ENCODE measurements at places on chromosomes 12 and 14.

- DNase-seq: no peak
These were observed 166.7 kb downstream of the SLC38A4 start for GRCh38 chr12:46659032-46659650.

GRCh38 chr14:62532181-62532580, 513.1 kb downstream of the KCNH5 start:
- no peak for DNase-seq

DNA sequence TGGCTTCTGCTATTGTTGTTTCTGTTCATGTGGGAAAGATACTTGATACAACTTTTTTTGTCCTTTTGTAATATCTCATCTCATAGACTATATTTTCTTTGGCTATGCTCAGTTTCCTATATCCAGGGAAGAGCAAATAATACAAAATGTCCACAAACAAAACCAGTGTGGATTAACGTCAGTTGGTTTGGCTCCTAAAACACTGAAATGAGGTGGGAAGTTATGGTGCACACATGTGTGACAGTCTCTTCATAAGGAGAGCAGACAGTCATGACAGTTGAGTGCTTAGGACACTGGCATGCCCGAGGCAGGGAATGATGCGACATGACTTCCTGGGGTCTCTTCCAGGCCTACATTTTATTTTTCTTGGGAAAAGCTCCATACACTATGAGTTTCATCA, 27.5 kb downstream of the RHOJ start:
- no peak for DNase-seq

DNA sequence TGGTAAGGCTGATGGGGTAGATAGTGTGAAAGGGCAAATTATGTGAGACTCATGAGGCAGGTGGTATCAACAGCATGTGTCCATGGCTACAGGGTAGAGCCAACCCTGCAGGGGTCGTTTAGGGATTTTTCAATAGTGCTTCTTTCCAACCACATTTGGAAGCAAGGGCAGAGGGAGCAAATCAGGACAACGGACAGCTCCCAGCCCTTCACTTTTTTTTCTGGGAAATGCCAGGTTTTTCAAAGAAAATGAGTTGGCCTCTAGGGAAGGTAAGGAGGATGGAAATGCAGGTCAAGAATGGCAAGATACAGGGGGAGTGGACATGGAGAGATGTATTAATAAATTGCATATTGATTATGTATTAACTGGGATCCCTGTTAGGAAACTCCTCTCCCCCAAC, 4.9 kb upstream of the CMA1 start:
- DNase-seq: no peak

GRCh38 chr12:132967736-132968135, 11.6 kb upstream of the ZNF605 start:
- no peak for DNase-seq

DNA sequence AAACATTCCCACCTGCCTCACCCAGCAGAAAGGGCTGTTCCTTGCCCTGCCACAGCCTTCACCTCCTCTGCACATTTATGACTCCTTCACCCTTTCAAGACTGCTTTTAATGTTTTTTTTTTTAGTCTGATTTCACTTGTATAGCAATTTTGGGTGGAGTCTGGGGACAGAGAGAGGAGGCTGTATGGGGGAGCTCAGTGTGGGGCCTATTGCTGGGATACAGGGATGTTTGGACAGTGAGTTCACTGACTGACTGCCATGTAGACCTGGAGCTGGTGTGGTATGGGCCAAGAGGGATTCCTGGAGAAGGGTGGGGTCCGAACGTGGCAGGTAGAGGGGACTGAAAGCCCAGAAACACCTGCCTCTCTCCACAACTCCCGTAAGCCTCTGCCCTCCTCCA, 1.9 kb upstream of the KRT85 start:
- no peak for DNase-seq

- DNase-seq: no peak
These were observed 34.1 kb downstream of the NOC4L start for GRCh38 chr12:132178316-132178715.

DNA sequence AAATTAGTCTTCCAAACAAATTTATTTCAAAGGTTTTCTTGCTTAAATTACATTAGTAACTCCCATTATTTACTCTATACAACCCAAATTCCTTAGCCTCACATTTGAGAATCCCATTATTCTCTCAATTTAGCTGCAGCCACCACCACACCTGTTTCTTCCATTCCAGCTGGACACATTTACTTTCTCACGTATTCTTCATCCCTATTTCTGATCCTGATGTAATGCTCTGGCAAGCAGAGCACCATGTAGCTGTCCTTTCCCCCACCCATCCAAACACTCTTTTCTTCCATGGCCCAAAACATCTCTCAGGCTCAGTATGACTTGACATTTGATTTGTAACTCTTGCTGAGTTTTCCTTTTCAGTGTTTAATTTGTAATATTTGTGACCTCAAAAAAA, 240.2 kb upstream of the CLEC14A start:
- DNase-seq: no peak

- DNase-seq: no peak
These were observed 238.1 kb downstream of the APAF1 start for GRCh38 chr12:98883231-98883630.

DNA sequence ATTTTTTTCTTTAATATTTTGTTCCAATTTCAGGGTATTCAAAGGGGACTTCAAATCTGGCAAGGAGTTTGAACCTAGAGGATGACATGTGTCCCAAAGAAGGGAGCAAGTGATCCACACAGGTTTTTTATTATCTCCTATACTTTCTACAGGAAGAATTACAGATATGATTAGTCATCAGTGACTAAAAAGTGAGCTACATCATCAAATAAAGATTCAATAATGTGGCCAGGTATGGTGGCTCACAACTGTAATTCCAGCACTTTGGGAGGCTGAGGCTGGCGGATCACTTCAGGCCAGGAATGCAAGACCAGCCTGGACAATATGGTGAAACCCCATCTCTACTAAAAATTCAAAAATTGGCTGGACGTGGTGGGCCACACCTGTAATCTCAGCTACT, 24.2 kb downstream of the GLT8D2 start:
- DNase-seq: no peak

GRCh38 chr12:6235906-6236640, 35.9 kb downstream of the CD9 start:
- DNase-seq: no peak

DNA sequence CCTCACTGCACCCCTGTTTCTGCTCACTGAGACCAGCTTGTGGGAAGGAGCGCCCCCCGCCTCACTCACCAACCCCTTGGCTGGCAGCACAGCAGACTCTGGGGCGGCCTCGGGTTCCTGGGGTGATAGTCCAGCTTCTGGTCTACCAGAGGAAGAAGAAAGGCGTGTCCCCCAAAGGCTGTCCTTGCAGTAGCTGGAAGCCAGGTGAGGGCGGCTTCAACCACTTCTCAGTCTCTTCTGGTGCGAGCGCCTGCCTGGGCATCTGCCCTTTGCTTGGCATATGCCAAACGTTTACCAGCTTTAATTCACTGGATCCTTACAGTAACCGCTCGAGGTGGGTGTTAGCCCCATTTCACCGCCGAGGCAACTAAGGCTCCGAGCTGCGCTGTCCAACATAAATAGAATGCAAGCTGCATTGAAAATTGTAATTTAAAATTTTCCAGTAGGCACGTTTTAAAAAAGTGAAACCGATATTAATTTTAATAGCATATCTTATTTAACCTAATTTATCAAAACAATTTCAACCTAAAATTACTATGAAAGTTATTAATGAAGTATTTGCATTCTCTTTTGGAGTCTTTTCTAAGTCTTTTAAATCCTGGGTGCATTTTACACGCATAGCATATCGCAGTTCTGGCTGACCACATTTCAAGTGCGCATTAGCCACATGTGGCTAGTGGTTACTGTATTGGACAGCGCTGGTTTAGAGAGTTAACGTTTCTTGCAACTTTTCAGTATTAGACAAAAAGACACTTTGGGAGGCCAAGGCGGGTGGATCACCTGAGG, 872 bp downstream of the FAM177A1 start:
- DNase-seq: no peak

DNA sequence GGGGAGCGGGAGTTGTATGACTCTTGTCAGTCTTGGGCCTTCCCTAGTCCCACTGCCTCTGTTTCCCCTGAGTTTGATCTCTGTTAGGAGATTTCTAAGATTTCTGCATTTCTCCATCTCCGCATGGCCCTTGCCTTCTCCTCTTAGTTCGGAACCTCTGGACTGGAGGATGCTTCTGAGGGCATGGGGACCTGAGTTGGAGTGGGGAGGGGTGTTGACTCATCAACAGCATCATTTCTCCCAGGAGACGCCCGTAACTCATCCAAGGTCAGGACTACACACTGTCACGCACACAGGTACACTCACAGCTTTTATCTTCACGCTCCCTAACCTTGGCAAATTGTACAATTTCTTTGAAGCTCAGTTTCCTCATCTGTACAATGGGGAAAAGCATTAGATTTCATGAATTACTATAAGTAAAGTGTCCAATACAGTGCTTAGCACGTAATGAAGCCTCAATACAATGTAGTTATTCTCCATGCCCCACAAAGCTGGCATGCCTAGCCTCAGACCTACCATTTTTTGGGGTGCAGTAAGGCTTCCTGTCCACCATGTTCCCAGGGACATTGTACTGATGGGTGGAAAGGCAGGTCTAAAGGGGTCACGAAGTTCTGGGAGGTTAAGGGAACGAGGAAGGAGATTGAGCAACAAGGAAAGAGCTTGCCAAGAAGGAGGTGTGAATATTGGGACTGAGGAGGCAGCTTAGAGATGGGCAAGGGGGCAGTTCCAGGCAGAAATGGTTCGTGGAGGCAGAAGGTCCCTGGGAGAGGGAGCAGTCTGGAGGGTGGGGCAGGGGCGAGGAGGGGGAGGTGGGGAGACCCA, 600 bp upstream of the LAG3 start:
- DNase-seq: no peak

- DNase-seq: no peak
These were observed 74.4 kb downstream of the CEP128 start for GRCh38 chr14:80867091-80867490.

GRCh38 chr12:67940780-67941243, 48.4 kb upstream of the IFNG-AS1 start:
- no peak for DNase-seq

DNA sequence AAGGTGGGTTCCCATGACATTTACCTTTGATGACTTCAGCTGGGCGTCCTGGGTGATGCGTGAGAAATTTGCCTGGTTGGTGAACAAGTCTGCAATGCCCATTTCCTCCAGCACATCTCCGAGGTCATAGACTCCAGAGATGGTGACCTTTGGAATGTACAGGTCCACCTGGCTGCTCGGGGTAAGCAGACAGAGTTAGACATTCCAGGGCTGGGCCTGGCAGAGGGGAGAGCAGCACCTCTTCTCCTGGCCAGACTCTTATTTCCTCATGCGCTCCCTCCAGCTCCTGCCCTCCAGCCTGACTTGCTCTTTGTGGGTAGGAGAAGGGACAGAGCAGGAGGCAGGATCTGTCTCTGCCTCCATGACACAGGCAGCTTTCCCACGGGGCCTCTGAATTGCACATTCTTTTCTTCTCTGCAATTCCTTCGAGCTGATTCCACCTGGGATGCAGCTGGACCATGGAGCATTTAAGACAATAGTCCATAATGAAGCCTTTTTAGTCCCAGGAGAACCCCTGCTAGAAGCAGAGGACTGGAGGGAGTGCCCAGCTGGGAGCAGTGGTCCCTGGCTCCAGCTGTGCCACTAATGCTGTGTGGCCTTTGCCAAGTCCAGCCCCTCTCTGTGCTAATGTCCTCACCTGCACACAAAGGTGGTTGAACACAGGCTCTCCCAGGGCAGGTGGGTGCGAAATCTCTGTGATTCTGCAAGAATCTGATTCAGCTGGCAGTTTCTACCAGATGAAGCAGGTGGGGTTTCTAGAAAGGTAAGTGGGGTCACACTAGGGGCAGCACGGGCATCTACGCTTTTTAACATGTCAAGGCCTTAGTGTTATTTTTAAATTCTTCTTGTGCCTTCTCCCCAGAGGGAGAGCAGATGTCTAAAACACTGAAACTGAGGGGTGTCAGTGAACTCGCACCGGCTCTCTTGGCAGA, 13.2 kb upstream of the SERPINA10 start:
- DNase-seq: no peak

DNA sequence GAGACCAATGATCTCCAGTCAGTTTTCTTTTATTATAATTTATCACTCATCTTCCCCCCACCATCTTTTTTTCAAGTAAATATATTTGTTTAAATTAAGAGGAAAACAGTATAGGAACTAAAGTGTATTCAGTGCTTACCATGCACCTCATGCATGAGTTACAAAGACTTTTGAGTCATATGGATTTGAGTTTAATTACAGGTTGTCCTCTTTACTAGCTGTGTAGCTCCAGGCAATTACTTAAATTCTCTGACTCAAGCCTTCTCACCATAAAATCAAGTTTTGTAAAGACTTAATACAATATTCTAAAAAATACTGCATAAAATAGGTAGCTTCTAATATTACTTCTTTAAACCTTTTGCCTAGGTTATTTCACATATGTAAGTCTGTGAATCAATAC, 251.3 kb downstream of the SLC16A7 start:
- no peak for DNase-seq

- DNase-seq: no peak
These were observed 172.1 kb upstream of the PLEKHG7 start for GRCh38 chr12:92530706-92531105.

DNA sequence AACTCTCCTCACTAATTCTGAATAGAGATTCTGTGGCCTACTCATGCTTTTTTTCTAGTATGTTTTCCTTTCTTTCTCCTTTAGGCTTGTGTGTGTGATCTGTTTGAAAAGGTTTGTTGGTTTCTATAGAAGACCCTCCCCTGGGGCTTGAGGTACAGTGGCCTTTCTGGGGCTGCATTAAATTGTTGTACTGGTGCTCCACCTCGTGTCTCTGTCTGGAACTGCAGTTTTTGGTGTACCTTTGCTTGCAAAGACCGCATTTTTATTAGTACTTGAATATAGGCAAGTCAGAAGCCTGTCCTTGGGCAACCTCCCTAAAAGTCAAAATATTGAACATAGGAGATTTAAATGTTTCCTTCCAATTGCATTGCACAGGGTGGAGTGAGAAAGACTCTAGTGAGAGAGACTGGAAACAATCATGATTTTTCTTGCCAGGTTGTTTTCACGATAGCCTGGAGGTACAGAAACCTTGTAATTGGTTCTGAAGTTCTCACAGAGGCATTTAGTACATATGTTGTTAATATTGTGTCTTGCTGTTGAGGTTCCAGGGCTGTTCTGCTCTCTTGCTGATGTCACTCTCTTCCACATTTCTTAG, 39.0 kb downstream of the SLCO1B1 start:
- no peak for DNase-seq

DNA sequence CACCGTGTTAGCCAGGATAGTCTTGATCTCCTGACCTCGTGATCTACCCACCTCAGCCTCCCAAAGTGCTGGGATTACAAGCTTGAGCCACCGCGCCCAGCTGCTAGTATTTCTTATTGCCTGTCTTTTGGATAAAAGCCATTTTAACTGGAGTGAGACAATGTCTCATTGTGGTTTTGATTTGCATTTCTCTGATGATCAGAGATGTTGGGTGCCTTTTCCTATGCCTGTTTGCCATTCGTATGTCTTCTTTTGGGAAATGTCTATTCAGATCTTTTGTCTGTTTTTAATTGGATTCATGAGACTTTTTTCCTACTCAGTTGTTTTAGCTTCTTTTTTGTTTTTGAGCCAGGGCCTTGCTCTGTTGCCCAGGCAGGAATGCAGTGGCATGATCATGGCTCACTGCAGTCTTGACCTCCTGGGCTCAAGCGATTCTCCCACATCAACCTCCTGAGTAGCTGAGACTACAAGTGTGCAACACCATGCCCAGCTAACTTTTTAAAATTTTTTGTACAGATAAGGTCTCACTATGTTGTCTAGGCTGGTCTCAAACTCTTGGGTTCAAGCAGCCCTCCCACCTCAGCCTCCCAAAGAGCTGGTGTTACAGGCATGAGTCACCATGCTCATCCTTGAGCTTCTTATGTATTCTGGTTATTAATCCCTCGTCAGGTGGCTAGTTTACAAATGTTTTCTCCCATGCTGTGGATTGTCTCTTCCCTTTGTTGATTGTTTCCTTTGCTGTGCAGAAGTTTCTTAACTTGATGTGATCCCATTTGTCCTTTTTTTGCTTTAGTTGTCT, 65.9 kb downstream of the ACACB start:
- DNase-seq: no peak

All from stimulated activated CD4-positive, alpha-beta T cell treated with anti-CD3 and anti-CD28 coated beads, Interleukin-1b, Interleukin-23, amount 100 ng/mL, for 24 hours (primary cell).